ENCODE measurements at places on chromosomes 4 and X.

DNA sequence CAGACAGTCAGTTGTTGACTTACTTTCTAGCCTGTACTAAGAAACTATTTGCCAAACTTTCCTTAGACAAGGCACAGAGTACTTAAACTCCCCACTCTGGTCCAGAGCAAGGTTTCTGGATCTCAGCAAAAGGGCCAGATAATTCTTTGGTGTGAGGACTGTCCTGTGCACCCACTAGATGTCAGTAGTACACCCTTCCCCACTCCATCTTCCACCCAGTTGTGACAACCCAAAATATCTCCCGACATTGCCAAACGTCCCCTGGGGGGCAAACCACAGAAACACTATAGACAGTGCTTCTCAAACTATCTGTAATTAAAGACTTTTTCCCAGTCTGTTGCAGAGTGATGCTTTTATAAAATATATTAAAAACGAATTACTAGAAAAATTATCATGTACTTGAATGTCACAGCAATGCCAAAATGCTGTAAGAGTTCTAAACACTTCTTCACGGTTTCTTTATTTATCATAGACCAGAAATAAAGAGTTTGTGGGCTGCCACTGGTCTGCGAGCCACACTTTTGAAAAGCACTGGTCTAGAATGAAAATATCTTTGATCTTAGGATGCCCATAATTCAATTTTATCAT is 203.5 kb downstream of the PRDM5 start:
- peak; percentile 54 for DNase-seq

- no peak for DNase-seq
Measured at GRCh38 chr4:185536411-185536709, 1.1 kb upstream of the PDLIM3 start.

GRCh38 chrX:108000751-108001150 is 18.6 kb upstream of the TEX13B start:
- no peak for DNase-seq

DNA sequence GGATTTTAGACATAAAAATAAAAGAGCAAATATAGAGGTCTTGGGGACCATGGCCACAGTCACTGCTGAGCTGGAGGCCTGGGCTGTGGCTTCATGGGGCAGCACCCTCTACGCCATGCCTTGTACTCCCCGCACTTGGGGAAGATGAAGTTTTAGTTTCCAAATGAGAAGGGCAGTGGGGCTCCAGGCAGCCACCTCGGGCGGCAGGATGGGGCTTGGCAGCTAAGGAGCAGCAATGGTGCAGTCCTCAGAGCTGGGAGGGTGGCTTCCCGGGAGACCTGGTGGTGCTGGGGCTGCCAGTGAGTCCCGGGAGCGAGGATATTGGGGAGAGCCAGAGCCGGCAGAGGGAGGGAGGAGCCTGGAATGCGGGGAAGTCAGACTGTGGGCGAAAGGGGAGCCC is 2.4 kb downstream of the CXCR3 start:
- no peak for DNase-seq

DNA sequence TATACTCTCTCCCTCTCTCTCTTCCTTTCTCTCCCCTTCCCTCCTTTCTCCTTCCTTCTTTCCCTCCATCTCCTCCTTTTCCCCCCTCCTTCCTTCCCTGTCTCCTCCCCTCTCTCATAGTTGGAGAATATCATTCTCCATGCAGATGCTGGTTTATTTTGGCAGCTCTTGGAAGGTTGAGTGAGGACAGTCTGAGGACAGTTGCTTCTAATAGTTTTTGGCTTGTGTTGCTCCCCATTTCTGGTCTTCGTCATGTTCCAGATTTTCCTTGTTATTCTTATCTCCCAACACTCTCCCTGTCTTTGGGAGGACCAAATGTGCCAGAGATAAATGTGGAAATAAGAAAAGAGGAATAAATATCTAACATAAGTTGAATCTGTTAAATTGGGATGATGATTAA is 263.0 kb downstream of the FRMPD4 start:
- DNase-seq: no peak

DNA sequence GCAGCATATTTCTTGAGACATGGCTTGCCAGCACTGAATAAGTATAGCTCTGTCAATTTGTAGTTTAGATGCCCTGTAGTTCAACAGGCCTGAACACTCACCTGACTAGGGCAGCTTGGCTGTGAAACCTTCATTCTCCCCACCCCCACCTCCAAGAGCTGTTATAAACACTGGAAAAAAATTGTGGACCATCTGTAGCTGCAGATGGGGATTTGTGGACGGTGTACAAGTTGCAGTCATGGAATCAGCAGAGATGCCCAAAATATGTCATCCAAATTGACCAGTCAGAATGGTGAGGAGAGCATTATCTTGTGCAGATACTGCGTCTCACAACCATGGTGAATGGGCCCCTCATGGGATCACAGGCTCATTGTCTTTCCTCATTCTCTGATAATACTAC is 76.2 kb upstream of the PAQR3 start:
- DNase-seq: peak; percentile 43

DNA sequence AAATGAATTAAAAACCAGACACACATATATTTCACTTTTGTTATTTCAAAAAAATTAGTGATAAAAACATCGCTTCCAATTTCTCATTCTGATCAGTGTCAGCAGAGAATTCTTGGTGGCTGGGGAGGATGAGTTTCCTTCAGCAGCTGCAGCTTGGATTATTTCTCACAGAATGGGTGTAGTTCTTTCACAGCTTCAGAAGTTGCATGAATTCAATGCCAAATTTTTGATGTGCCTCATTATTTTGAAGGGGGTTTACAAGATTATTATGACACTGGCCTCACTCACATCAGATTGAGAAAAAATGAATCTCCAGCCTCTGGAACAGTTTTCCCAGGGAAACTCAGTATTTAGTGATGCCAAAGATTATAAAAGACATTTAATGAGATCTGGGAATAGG is 184.9 kb upstream of the WDFY3 start:
- DNase-seq: no peak

- DNase-seq: no peak
Measured at GRCh38 chr4:17072483-17072882, 174.0 kb upstream of the LDB2 start.

DNA sequence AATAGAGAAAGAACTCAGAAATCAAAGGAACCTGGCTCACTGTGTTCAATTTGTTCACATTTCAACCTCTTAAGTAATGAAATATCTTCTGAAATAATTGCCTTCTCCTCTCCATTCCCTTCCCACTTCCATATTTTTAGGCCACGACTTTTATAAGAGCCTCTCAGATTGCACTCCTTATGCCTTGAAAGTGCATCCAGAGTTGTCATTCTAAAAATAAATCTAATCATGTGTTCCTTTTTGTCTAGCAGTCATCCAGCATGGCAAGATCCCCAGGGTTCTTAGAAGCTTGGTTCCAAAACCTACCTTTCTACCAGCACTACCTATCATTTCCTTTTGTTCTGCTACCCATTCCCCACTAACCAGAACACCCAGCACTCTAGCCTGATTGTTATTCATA is 42.4 kb upstream of the RPA4 start:
- no peak for DNase-seq

DNA sequence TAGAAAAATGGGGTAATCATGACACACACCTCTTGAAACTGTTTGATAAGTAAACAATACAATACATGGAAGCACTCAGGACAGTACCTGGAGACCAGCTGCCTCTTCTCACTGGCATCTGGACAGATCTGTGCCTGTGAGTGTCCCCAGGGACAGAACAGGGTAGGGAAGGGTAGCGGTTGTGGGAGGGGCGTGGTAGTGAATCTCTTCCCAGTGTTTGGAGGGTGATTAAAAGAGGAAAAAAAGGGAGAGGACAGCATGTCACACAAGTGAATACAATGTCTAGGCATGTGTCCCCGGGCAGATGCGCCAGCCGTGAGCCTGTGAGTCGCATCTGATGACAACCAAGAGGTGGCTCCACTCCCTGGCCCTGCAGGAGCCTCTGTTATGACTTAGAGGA is 138.8 kb upstream of the MSX1 start:
- peak; percentile 24 for DNase-seq

DNA sequence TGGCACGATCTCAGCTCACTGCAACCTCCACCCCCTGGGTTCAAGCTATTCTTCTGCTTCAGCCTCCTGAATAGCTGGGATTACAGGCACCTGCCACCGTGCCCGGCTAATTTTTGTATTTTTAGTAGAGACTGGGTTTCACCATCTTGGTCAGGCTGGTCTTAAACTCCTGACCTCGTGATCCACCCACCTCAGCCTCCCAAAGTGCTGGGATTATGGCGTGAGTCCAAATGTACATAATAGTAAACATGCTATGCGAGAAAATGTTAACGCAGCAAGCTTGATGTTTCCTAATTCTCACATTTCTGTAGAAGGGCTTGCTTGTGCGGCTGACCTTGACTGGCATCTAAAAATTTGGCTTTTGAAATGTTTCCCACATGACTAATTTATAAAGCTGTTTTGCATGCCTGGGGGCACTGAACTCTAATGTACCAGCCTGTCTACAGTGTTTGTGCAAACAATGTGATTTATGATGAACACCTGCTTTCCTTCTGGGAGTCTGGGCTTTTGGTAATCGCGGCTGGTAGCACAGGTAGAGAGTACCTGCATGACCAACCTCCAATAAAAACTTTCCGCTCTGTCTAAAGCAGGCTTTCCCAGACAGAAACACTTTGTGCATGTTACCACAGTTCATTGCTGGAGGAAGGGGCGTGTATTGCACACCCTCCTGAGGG is 216.8 kb downstream of the IL15 start:
- no peak for DNase-seq

GRCh38 chr4:25021216-25021615 is 9.5 kb downstream of the LGI2 start:
- DNase-seq: no peak

DNA sequence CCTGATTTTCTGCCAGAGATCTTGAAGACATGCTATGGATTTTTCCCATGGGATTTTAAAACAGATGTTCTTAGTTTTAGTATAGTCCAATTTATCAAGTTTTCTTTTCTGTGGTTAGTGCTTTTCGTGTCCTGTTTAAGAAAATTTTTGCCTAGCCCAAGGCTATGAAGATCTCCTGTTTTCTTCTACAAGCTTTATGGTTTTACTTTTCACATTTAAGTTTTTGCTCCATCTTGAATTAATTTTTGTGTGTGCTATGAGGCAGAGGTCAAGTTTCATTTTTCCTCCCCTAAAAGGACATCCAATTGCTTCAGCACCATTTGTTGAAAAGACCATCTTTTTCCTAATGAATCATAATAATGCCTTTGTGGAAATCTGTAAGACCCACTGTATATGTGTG is 65.6 kb downstream of the POLR2B start:
- no peak for DNase-seq

GRCh38 chr4:186400676-186401075 is 134.7 kb downstream of the F11 start:
- DNase-seq: no peak

- no peak for DNase-seq
Measured at GRCh38 chrX:139851730-139852129, 81.1 kb downstream of the ATP11C start.

GRCh38 chr4:151434183-151434860 is 25.3 kb downstream of the FHIP1A start:
- no peak for DNase-seq

GRCh38 chr4:100087743-100088142 is 102.5 kb downstream of the DDIT4L start:
- DNase-seq: no peak

DNA sequence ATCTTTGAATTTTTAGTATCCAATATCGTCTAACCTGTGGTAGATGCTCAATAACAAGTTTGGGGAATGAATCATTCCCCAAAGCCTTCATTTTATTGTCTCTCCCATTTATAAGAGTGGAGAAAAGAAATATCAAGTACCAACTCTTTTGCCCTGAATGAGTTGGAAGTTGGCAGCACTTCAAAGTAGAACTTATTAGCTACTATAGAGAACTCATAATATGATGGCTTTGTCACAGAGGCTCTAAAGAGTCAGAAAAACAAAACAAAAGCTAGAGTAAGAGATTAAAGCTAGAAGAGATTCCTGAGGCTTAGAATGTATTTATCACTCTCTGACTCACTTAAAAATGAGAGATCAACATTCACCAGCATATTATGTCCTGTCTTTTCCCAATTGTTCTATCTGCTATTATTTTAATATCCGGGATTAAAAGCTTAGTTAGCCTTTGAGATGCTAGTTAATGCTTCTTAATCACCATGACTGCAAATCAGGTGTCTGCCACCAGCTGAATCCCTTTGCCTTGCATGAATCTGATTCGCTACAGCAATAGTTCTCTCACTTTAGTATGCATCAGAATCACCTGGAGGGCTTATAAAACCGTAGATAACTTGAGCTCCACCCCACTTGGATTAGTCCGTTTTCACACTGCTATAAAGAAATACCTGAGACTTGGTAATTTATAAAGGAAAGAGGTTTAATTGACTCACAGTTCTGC is 77.9 kb downstream of the PALLD start:
- DNase-seq: peak; percentile 56

DNA sequence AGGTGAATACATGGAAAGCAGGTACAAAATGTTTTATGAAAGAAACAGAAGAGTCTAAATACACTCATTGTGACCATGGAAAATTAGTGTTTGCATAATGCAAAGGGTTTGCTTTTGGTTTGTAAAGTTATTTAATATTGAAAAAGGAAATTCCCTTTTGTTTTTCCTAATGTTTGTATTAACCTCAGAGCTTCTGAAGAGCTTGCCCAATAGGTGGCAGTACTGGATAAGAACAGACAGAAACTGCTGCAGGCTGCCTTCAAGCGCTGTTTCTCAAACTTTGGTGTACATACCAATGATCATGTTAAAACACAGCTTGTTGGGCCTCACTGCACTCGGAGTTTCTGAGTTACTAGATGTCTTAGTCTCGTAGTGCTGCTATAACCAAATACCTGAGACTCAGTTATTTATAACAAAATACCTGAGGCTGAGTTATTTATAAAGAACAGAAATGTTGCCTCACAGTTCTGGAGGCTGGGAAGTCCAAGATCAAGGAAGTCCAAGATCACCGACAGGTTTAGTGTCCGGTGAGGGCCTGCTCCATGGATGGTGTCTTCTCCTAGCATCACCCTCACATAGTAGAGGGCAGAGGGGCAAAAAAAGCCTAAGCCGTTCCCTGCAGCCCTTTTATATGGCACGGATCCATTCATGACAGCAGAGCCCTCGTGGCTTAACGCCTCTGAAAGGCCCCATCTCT is 54.2 kb downstream of the SUPT20HL2 start:
- DNase-seq: peak; percentile 37

- no peak for DNase-seq
Measured at GRCh38 chrX:66731398-66731797, 92.5 kb upstream of the EDA2R start.

- peak; percentile 63 for DNase-seq
Measured at GRCh38 chr4:5399790-5400421, 308.5 kb downstream of the EVC2 start.

- DNase-seq: no peak
Measured at GRCh38 chr4:156642161-156642560, 329.4 kb downstream of the PDGFC start.

DNA sequence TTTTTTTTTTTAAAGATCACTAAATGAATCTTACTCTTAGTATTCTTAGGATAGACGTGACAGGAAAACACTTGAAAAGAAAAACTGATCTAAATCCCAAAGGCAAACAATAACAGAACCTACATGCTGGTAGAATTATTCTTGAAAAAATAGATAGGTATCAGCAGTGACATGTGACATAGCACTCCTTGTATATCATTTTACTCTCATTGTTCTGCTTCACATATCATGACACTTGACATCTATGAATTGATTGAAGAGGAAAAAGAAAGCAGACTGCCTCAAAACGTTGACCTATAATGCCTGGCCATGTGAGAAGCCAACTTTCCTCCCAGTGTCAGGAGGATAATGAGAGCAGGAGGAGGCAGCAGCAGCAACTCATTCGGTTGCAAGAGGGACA is 555.2 kb downstream of the GABRG1 start:
- no peak for DNase-seq
